Fibroblast of gingiva (primary cell): ENCODE measurements at places on chromosomes 16 and 17.

- no peak for DNase-seq
These were observed 25.6 kb downstream of the COX10 start for GRCh38 chr17:14094676-14095601.

DNA sequence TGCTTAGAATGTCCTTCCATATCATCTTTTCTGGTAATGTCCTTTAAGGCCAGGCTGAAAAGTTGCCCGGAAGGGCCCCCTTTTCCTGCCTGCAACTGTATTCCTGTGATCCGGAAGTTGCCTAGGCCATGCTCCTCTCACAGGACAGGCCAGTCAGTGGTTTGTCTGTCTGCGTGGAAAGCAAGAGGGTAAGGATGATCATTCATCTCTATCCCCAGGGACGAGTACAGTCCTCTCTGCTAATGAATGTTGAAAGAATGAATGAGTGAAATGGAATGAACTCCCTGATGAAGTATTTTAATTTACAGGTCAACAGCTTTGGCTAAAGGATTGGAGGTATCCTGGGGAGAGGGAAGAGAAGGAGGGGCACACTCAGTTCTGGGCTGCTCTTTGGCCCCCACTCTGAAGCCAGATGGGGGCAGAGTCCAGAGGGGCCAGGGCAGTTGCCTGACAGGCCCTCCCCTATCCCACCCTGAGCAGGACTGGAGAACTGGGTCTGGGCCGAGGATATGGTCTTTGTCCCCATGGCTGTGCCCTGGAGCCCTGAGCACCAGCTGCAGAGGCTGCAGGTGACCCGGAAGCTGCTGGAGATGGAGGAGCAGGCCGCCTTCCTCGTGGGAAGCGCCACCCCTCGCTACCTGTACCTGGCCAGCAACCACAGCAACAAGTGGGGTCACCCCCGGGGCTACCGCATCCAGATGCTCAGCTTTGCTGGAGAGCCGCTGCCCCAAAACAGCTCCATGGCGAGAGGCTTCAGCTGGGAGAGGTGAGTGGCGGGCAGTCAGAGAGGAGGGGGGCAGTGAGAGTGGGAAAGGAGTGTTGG, 3.2 kb downstream of the AOC3 start:
- DNase-seq = no peak

DNA sequence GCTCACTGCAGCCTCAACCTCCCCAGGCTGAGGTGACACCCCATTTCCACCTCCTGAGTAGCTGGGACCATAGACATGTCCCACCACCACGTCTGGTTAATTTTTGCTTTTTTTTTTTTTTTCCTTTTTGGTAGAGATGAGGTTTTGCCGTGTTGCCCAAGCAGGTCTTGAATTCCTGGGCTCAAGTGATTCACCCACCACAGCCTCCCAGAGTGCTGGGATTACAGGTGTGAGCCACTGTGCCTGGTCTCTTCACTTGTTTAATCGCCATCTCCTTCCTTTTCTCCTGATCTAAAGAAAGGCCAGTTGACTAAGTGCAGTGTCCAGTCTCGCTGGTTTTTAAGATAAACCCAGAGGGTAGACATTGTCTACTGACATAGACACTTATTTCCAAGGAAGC, 152.0 kb downstream of the C16orf95 start:
- no peak for DNase-seq

- peak; percentile 95 for DNase-seq
These were observed 5.0 kb upstream of the CCDC57 start for GRCh38 chr17:82217530-82218204.

- DNase-seq = peak; percentile 63
These were observed 14.6 kb downstream of the RSL1D1 start for GRCh38 chr16:11836650-11837244.

GRCh38 chr17:72984926-72985325, 107.6 kb downstream of the SLC39A11 start:
- no peak for DNase-seq

DNA sequence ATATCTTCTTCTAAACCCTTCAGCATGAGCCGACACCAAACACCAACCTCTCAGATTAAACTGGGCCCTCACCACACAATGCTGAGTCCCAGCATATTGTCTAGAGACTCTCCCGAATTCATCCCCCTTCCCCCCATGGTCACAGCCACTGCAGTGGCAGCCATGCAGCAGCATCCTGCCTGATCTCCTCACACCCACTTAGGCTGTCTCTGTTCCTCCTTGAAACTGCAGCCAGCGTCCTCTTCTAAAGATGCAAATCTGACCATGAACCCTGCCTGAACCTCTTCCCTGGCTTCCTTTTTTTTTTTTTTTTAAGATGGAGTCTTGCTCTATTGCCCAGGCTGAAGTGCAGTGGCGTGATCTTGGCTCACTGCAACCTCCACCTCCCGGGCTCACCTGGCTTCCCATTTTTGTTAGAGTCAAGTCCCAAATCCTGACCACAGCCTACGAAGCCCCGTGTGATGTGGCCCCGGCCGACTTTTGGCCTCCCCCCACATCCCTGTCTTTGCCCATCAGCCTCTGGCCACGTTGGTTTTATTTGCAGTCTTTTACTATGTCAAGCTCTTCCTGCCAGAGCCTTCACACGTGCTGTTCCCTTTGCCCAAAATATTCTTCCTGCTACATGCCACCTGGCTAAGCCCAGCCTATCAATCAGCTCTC, 2.8 kb downstream of the FA2H start:
- no peak for DNase-seq

DNA sequence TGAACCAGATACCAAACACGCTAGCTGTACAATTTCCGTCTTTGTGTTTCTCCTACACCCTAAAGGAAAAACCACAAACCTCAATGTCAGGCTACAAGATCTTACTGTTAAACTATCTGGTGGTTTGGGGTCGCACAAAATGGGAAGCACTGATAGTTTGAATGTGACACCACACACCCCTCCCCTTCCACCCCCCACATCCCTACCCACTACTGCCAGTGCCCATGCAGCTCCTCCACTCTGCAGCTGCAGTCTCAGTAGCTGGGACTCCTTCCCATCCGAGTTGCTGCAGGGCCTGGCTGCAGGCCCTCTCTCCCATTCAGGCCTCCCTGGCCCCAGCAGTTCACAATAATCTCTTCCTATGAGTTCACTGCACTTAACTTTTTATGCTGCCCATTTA, 18.4 kb downstream of the TRAP1 start:
- DNase-seq = no peak
